Stimulated activated CD4-positive, alpha-beta T cell treated with anti-CD3 and anti-CD28 coated beads, Interleukin-12 subunit alpha, Interleukin-12 subunit beta, amount 100 ng/mL, for 24 hours (primary cell): ENCODE measurements at places on chromosomes 5 and 9.

DNA sequence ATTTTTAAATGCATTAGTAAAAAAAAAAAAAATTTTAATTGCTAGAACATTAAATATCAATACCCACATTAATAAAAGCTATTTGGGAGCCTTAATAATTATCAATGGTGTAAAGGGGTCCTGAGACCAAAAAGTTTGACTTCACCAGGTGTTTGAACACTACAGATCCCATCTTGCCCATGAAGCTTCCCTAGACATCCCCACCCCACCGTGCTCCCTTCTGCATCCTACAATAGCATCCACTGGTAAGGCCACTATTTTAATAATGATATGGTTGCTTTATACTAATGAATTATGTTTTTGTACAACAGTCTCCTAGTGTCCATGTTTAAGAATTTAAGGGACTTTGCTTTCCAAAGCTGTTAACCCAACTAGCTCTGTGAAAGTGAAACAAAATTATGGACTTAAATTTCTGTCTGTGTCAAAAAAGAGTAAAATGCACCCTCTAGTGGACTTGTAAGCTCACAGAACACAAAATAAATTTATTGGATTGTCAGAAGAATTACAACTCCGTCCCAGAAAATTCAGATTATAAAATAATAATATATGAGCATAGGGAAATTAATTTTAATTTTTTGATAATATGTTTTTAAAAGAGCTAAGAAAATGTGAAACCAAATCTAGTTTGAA is 76.0 kb downstream of the ARL15 start:
- DNase-seq: no peak

DNA sequence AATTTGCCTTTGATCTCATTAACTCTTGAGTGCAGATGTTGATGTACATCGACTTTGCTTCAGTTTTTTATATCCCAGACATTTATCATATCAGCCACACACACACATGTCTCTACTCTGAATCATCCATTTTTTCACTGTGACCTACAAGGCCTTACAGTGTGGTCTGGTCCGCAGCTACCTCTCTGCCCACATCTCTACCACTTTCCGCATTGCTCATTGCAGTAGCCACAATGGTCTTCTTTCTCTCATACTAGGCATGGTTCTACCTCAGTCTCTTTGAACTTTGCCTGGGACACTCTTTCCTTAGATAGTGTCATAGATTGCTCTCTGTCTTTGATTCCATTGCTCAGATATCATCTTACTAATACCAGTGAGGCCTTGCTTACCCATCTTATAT is 87.9 kb upstream of the FSD1L start:
- DNase-seq: peak; percentile 45

DNA sequence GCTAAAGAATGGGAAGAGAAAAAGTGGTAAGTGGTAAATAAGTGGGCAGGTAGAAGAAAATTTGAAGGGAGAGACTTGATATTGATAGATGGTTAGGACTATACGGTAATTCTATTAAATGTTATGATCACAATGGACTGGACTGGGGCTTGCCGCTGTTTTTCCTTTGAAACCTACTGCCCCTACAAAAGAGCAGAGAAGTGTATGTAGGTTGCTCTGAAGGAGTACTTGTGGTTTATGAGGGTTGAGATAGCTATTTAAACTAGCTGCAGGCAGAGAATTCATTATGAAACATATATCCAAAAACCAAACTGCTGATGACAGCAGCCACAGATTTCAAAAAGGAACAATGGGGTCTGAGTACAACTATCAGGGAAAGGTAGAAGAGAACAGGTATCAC is 16.8 kb upstream of the HK3 start:
- no peak for DNase-seq

DNA sequence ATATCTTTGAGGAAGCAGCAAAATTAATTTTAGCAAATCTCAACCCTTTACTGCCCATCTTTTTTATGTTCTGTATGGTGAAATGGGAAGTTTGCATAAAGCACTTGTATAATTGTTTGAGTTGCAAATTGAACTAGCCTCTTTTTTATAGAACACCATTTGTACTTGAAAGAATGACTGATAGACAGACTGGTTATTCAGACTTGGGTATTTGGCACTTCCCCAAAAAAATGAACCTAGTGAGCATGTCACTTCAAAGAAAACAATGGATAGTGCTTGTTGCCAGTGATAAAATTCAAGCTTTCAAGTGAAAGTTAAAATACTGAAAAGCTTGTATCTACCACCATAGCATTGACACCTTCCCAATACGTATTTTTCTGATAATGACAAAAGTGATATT is 115.8 kb downstream of the ERCC6L2 start:
- no peak for DNase-seq

- DNase-seq: no peak
Measured at GRCh38 chr5:55691265-55692105, 20.6 kb downstream of the SLC38A9 start.

DNA sequence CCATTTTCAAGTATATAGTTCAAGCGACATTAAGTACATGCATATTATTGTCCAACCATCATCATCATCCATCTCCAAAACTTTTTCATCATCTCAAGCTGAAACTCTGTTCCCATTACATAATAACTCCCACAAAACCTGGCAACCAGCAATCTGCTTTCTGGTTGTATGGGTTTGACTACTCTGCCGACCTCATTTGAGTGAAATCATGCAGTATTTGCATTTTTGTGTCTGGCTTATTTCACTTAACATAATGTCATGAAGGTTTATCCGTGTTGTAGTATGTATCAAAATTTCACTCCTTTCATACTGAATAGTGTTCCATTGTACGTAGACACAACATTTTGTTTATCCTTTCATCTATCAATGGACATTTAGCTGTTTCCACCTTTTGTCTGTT is 74.8 kb downstream of the SGCD start:
- no peak for DNase-seq

GRCh38 chr5:72749362-72749997 is 67.0 kb upstream of the TNPO1 start:
- no peak for DNase-seq

DNA sequence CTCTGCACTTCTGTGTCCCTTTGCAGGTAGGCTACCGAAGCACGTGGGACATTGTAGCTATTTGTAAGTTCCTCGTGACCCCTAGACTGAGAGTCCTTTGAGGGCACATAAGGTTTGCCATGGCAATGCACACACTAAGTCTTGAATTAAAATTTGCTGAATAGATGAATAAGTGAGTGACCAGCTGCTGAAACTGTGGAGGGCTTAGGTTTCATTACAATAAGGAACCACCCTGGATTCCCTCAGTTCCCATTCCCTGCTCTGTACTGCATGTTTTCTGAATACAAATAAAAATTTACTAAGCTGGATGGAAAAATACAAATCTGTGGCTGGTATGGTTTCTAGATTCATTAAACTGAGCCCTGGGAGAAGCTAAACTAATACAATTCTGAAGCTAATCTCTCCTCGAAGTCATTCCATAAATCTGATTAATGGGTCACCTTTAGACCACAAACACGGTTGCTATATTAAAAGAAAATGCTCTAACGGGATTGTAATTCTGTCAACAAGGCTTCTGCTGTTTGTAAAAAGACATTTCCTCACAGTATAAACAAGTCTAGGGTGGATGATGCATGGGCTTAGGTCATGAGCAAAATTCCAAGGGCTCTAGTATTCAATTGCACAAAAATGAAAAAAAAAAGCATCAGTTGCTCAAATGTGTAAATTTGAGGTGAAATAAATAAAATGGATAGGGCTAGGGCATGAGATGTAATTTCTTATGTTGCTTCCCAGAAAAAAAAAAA is 172.3 kb downstream of the ATP10B start:
- DNase-seq: no peak

DNA sequence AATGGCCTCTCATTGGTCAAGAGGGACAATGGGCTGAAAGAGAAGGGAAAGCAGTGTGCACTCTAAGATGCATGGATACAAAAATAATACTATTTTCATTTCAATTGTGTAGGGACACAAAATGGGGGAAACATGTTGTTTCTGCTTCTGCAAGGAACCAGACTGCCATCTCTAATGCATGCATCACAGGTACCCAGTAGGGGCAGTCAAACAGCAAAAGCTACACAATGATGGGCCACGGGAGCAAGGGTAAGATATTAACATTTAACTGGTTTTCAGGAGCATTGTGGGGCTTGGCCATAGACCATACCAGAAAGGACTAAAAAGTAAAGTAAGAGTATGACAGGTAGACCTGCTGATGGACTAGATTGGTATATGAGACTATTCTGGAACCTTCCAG is 535.8 kb downstream of the SPATA31D1 start:
- DNase-seq: no peak

GRCh38 chr5:165015126-165015525 is 1509.7 kb downstream of the MAT2B start:
- no peak for DNase-seq

GRCh38 chr9:4346131-4346530 is 46.3 kb upstream of the GLIS3 start:
- no peak for DNase-seq

GRCh38 chr5:110354311-110354710 is 372.2 kb downstream of the TMEM232 start:
- no peak for DNase-seq

GRCh38 chr9:14339746-14340145 is 25.8 kb upstream of the NFIB start:
- no peak for DNase-seq

GRCh38 chr9:110835404-110835803 is 166.8 kb downstream of the MUSK start:
- DNase-seq: no peak

- DNase-seq: no peak
Measured at GRCh38 chr5:56673171-56673570, 142.2 kb upstream of the MAP3K1 start.

DNA sequence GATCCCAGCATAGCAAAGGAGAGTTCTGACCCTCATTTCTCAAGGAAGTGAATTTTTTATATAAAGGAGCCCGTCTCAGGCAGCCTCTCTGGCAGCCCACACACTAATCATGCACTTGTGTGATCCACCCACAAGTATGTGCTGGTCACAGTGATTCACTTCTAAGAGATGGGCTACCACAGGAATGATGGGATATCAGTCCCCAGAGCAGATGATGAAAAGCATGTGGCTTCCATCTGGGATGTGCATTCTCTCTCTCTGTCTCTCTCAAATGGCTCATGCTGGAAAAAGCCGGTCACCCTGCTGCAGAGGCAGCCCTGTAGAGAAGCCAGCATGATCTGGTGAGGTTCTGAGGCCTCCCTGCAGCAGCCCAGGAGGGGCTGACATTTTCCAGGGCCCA is 74.2 kb upstream of the ADCY2 start:
- no peak for DNase-seq

DNA sequence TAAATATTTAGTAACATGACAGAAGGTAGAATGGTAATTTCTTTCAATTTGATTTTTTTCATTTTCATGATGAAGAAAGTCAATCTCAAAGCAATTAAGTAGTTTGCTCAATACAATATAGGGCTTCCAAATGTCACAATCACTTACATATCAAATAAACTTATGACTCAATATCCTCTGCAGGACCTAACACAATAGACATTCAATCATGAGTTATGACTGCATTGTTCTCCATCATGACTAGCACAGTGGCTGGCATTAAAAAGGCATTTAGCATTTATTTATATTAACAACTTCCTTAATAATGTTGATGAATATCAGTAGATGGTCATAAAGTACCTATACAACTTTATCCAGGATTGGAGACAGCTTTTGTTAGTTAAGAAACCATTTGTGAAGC is 1499.6 kb downstream of the EFNA5 start:
- no peak for DNase-seq

DNA sequence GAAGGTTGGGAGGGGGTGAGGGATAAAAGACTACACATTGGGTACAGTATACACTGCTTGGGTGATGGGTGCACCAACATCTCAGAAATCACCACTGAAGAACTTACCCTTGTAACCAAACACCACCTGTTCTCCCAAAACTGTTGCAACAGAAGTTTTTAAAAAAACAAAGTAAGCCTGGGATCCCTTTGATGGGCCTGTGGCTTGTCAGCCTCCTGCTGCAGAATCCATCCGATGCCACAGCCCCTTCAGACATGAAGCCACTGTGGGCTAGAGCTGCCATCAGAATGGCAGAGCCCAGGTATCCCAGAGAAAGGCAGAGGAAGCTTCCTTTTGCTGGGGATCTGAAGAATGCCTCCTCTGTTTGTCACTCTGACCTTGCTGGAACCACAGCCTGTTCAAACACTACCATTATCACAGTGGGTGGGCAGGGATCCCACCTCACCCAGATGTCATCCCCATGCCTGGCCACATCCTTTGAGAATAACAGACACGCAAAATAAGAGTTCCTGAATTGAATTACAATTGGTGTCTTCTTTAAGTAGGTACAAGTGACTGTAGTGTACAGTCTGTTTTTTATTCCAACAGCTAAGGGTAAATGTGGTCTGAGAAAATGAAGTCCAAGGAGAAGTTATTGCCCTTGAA is 78.1 kb upstream of the DIRAS2 start:
- no peak for DNase-seq

DNA sequence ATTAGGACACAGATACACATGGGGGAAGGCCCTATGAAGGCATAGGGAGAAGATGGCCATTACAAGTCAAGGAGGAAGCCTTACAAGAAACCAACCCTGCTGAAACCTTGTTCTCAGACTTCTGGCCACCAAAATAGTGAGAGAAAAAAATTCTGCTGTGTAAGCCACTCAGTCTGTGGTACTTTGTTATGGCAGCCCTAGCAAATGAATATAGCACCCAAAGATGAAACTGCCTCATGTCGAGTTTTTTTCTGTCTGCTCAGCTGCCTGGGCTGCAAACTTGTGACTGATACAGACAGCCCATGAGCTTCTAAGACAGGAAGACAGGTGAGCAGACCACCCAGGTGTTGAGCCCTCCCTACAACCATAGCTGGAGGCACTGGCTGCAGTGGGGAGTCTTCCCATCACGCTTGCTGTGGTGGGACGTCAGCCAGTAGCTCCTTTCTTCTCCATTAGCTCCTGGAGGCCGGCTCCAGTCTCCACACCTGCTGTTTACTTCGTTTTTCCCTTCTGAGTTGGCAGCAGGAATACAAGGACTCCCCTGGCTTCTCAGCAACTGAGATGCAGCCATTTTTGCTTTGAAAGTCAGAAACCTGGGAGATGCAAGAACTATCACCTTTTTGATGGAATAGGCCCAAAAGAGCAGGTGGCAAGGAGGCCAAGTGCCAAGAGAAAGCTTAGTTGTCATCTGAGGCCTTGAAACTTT is 164.9 kb downstream of the SEMA6A start:
- no peak for DNase-seq

- DNase-seq: no peak
Measured at GRCh38 chr5:33346534-33346933, 94.2 kb upstream of the TARS1 start.

DNA sequence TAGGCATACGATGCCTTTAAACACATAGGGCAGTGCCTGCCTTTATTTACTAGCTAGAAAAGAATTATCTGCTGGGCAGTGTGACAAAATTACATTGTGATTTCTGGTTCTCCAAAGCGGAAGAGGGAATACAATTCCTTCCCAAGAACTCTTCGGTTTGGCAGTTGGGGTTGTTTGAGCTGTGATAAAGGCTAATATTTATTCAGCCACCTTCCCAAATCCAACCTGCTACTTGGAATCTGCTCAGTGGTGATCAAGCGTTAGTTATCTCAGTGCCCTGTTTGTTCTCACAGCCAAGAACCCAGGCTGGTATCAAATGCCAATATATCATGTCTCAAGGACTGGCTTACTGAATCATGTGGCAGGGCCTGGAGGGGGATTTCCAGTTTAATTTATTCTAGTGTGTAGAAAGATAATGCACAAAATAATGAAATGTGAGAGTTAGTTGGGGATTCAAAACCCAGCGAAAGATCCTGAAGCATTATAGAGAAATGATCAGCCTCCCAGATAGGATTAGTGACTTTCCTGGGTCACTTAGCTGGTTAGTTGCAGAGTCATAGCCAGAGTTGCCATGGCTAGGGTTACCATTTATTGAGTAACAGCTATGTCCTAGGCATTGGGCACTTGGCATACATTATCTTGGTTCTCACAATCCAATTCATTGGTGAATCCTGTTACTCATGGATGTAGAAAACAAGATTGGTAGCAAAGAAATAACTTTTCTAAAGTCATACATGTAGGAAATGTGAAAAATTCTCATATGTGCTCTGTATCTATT is 457.0 kb upstream of the KLF4 start:
- no peak for DNase-seq
